ENCODE measurements at places on chromosomes 5 and 9. TPM values are rescaled to one million over a fixed set of nuclear protein-coding genes. Genes with fewer than 3 reads are reported as not detected.

DNA sequence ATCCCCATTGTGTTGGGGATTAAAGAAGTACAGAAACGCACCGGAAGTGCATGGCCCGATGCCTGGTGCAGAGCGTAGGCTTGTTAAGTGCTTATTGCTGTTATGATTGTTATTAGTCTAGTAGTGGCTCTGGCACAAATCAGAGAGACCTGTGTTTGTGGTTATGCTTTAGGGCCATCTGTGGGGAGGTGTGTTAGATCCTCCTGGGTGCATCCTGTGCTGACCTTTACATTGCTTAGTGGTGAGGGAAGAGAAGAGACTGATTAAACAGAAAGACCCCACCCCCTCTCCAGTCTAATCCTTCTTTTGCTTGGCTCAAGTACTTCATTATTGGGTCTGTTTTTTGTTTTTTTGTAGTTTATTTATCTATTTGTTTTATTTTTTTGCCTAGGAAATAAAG is 112.7 kb upstream of the SPRY4 start:
- DNase-seq = no peak

- DNase-seq = no peak
Observed at GRCh38 chr9:21854594-21854993, 52.2 kb downstream of the MTAP start.

GRCh38 chr5:329121-329735 is 7.7 kb downstream of the AHRR start:
- no peak for DNase-seq

GRCh38 chr5:179840766-179841165 is 17.9 kb downstream of the MRNIP start:
- no peak for DNase-seq

DNA sequence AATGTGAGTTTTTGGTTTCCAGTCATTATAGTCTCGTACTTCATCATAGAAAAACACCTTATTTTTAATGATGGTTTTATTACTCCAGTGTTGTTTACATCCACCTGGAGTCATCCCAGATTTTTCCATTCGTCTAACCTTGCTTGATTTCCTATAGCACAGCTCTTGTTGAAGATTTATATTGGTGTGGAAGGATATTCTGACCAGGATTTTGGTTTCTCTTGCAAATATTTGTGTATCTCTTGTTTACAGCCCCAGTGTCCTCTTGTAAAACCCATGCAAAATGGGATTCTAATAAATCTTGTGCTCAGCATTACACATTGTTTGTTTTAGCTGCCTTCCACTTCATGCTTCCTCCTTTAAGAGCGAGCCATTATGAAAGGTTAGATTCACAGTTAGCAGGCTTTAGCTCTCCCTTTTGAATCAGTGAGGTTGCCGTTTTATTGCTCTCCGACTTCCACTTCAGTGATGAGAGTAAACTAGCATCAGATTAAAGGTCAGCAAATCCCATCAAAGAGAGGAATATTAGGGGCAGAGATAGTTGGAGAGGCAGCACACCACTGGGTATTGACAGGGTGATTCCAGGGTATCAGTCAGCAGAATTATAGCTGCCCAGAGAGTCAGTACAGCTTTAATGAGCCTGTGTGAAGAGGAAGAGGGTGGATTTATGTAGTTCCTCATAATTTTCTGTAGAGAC is 157.1 kb downstream of the PBX3 start:
- no peak for DNase-seq

Gene ZNF462
- 101 TPM for total RNA-seq

Gene PCDHGA4
- 7.2 TPM for total RNA-seq

GRCh38 chr5:109003928-109004327 is 256.2 kb downstream of the FER start:
- no peak for DNase-seq

GRCh38 chr5:17204133-17204489 is 13.3 kb upstream of the BASP1 start:
- no peak for DNase-seq

DNA sequence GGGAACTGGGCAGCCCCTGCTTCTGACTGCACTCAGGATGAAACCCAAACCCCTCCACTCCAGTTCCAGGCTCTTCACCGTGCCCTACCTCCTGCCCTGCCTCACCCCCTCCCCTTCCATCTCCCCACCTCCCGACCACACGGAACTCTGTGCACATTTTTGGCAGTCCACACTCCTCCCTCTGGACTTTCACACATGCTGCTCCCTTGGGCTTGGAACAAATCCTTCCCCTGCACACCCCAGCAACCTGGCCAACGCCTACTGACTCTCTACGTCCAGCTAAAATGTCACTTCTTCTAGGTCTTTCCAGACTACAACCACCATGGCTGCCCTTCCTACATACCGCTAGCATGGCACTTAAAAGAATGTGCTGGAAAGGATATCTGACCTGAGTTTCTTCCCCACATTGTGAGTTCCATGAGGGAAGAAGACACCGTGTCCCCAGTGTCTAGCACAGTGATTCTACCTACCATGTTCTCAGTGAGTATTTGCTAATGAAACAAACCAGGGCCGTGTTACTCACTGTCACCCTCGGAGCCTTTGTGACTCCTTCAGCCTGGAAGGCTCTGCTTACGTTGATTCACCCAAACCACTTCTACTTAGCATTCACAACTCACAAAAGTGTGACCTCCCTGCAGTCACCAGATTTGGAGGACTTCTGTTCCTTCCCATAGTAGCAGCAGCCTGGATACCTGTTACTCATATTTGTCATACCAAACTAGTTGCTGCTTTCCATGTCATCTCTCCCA is 18.7 kb downstream of the RETREG1 start:
- no peak for DNase-seq

Gene OSTF1
- 22.8 TPM for total RNA-seq

- DNase-seq = peak; percentile 56
Observed at GRCh38 chr9:125755340-125755739, 8.2 kb downstream of the PBX3 start.

DNA sequence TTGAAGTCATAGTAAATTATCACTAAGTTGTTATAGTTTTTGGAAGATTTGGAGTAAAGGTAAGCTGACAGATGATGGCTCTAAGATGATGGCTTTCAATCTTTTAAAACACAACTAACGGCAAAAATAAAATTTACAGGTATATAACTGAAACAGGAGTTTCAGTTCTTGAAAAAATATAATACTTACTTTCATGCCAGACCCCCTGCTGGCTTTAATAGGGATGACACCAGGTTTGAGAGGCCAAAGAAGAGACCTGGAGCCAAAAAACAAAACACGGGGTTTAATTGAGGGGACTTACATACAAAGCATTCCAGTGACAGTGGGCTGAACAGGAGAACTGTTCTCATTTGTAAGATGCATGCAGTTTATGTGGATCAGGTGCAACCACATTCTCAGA is 301.7 kb upstream of the PCSK5 start:
- DNase-seq = peak; percentile 48

- peak; percentile 47 for DNase-seq
Observed at GRCh38 chr5:114018186-114018585, 343.7 kb upstream of the KCNN2 start.

- no peak for DNase-seq
Observed at GRCh38 chr5:161467703-161468102, 78.8 kb downstream of the GABRB2 start.

DNA sequence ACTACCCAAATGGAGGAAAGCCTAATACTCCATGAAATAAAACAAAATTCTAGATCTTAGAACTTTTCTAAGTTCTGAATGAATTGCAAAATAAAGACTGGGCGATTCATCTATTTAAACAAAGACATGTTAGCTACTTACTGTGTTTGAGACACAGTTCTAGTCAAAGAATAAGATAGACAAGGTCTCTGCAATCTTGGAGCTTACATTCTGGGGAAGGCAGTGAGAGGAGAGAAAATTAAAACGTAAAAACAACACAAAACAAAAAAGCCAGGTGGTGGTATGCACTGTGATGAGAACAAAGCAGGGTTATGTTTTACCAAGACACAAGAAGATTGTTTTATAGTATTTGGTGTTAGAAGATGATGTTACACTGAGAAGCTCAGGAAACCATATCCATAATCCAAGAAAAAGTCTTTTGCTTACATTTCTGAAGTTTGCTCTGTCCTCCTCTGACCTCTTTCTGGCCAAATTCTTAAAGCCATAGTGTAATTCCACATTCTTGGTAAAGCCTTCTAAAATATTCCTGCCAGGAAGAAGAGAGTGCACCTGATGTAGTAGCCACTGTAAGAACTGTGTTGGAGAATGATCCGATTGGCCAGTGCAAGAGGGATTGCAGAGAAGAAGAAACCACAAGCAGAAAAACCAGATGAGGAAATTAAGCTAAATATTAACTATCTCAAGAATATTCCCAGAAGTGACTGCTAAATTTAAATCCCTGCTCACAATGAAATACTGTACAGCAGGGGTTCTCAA is 218.4 kb downstream of the PCSK1 start:
- DNase-seq = no peak

DNA sequence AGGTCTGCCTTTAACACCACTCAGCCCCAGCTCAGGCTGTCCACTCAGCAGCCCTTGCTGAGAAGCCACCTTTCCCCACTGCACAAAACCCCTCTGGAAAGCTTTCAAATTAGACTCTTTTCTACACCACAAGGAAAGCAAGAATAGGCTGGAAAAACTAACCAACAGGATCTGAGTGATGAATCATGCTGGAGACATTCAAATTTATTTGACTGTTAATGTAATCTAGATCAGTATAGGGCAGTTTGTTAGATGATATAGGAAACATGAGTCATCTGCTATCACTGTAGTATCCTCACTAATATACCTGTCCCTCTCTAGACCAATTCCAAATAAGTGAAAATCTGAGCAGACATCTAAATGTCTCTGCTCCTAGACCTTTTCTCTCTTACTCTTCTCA is 127.8 kb upstream of the PAM start:
- no peak for DNase-seq

DNA sequence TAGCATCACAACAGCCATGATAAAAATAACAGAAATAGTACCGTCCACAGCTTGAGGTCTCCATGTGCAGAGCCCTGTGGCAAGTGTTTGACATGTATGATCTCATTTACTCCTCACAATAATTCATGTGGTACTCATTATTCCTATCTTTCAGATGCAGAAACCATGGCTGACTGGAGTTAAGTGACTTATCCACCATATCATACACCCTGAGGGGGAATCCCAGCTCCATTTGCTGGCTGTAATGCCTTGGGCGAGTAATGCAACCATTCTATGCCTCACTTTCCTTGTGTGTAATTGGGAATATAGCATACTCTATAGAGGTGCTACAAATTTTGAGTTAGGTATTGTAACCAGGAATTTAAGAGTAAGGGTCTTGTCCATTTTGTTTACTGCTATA is 347.0 kb upstream of the CLINT1 start:
- no peak for DNase-seq

Gene GRM6
- not detected for total RNA-seq

Gene C5orf58
- not detected for total RNA-seq

Gene C5orf52
- total RNA-seq = not detected

GRCh38 chr9:113475992-113476391 is 12.5 kb downstream of the RGS3 start:
- no peak for DNase-seq

GRCh38 chr5:157067005-157067404 is 8.1 kb upstream of the HAVCR1 start:
- DNase-seq = no peak

DNA sequence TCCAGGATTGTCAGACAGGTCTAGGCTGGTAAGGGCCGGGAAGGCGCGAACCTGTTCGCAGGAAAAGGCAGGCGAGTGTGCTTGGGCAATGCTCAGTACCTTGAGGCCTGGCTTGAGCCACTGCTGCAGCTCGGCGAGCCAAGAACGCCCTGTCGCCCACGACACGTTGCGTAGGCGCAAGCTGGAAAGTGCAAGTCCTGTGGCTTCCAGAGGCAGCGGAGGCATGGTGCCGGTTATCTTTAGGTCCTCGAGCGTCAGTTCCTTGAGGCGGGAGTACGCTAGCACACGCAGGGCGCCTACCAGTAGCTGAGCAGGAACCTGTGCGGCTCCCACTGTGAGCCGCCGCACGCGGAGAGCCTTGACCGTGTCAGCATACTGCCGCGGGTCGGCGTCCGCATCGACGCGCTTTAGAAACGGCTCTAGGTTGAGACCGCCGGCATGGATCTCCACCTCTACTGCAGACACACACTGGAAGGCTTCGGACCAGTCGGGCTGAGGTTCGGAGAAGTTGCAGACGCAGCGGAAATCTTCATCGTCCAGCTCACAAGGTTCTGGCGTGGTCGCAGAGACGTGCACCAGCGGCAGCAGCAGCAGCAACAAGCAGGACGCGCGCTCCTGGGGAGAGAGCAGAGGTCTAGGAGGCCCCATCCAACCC is 482 bp downstream of the CD14 start:
- peak; percentile 23 for DNase-seq

GRCh38 chr9:33264003-33264472 is 470 bp downstream of the BAG1 start:
- no peak for DNase-seq

GRCh38 chr9:1875251-1875851 is 139.8 kb upstream of the SMARCA2 start:
- DNase-seq = no peak

DNA sequence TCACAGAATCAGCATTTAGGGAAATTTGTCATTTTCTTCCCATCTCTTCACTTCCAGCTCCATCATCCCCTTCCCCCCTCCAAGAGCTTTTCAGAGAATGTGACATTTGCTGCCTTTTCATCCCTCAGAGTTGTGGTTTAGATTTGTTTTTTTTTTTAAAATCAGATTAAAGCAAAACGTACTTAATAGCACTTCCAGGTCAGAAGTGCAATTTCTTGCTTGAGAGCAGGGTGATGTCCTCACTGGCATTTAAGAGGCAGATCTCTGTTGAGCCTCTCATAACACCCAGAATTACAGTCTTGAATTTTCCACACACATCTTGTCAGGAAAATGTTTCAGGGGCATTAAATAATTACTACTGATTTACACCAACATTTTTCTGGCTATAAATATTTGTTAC is 236.8 kb upstream of the VLDLR start:
- no peak for DNase-seq

GRCh38 chr9:97592126-97592525 is 41.0 kb downstream of the TSTD2 start:
- DNase-seq = no peak

DNA sequence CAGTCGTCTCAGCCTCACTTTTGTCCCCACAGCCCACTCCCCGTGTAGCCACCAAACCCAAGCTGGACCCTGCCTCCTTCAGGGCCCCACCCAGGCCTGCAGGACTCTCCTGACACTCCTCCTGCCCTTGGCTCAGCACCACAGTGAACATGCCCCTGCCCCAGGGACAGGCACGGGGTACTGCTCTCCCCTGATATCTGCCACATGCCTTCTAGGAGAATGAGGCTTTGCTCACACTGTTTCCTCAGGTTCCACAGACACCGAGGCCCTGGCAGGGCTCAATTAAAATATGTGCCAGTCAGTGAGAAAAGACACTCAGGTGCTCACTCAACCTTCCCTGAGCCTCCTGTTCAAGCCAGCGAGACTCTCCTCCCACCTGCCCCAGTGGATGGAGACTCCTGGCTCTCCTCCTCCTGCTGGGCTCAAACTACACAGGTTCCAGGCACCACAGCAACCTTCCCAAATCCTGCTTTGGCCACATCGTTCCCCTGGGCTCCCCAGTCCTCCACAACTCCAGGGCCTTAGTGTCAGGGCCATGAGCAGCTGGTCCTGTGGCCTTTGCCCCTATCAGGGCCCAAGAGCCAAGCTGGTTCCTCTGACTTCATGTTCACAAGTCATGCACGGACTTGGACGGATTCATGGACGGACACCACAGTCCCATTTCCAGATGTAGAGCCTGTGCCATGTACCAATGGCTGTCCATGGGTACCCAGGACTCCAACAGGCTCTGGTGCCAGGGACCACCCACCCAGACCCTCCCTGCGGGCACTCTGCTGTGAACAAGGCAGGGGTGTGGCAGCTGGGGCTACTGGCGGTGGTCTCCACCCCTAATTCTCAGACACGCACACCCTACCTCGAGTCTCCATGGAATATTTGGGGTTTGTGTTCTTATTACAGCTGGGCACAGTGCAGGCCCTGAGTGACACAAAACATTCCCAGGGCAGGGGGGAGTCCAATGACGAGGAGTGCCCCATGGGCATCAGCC is 36.6 kb downstream of the BICD2 start:
- no peak for DNase-seq
